ENCODE measurements at places on chromosomes 7 and 10.

- no peak for DNase-seq
Observed at GRCh38 chr10:58913717-58914116, 262.7 kb upstream of the PHYHIPL start.

DNA sequence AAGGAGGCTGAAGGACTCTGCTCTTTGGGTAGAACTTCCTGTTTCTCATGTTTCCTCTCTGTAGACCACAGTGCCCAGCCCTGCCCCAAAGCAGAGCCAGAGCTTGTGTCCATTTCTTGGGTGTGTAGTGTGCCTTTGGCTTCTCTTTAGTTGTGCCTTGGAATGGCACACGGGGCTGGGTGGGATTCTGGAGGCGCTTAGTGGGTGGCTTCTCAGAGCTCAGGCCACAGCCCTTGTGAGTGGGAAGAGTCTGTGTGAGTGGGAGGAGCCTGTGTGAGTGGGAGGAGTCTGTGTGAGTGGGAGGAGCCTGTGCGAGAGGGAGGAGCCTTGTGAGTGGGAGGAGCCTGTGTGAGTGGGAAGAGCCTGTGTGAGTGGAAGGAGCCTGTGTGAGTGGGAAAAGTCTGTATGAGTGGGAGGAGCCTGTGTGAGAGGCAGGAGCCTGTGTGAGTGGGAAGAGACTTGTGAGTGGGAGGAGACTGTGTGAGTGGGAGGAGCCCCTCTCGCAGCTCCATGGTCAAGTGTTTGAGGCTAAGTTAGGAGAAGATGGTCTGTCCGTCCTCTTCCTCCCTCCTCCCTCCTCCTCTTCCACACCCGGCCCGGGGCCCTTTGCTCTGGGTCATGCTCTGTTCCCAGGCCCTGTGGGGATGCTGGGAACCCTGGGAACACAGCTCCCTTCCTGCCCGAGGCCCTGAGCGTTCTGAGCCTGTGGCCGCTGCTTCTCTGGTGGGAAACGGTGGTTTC lies 153.0 kb downstream of the GRK5 start:
- DNase-seq: peak; percentile 13

DNA sequence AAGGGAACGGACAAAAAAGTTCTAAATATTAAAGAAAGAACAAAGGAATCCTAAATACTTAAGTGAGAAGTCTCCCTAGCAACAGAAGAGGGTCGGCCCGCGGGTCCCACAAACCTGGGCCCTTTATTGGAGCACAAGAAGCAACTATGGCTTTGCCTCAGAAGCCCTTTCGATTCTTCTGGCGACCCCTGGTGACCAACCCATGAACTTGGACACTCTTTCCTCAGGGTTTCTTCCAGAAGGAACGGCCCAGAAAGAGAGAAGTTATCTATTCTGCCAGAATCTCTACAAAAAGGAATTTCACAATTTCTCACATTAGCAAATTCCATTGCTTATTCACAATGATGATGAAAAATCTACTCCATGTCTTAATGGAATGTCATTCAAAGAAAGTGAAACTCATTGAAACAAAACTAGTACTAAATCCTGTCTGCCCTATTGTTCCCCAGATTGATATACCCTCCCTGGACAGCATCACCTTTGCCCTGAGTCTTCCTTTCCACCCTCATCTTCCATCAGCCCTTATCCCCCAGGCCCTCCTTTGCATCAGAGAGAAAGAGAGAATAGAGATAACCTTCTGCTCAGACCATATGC lies 43.7 kb downstream of the CPVL start:
- peak; percentile 8 for DNase-seq

DNA sequence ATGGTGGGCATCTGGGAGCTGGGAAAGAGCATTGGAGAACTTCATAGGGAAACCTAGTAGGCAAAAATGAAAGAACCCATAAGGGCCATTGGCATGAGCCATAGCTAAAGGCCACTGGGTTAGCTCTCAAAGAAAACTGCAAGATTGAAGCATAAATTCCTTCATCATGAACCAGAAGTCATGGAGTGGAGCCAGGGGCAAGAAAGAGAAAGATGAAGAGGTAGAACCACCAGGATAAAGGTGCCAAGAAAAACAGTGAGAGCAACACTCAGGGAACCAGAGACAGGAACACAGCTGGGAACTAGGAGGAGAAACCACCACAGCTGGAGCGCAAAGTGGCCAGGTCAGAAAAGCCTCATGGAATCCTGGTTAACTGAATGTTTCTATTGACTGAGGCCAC lies 11.5 kb upstream of the SGMS1 start:
- DNase-seq: no peak

DNA sequence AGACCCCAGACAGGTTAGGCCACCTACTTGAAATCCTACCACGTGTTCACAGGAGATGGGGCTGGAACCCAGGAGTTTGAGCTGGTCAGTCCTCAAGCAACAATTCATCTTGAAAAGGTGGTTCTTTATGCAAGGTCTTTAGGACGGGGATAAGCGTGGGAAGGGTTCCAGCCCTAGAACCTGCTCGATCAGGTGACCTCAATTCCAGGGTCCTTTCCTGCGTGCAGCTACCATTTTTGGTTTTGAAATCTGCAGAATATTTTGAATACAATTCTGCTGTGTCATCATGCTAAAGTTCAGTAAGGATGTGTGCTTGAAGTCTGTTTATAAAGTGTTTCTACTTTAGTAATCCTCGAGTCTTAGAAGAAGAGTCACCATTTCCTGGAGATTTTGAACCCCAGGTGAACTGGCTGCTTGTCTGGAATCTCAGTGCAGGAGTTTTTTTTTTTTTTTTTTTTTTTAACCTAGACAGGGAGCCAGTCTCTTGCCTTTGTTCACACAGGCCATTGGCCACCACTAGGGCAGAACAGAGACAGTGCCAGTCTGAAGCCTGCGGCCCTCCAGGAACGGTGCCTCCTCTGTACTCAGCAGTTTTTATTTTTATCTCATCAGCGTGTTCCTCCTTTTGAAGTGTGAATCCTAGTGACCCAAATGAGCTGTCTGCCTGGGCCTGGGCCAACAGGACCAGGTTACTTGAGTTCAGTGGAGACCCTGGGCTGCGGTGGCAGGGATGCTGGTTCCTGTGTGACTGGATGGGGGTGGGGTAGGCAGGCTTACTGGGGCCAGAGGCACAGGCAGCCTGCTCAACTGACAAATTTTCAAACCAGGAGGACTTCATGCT lies 54.6 kb downstream of the EEPD1 start:
- no peak for DNase-seq

DNA sequence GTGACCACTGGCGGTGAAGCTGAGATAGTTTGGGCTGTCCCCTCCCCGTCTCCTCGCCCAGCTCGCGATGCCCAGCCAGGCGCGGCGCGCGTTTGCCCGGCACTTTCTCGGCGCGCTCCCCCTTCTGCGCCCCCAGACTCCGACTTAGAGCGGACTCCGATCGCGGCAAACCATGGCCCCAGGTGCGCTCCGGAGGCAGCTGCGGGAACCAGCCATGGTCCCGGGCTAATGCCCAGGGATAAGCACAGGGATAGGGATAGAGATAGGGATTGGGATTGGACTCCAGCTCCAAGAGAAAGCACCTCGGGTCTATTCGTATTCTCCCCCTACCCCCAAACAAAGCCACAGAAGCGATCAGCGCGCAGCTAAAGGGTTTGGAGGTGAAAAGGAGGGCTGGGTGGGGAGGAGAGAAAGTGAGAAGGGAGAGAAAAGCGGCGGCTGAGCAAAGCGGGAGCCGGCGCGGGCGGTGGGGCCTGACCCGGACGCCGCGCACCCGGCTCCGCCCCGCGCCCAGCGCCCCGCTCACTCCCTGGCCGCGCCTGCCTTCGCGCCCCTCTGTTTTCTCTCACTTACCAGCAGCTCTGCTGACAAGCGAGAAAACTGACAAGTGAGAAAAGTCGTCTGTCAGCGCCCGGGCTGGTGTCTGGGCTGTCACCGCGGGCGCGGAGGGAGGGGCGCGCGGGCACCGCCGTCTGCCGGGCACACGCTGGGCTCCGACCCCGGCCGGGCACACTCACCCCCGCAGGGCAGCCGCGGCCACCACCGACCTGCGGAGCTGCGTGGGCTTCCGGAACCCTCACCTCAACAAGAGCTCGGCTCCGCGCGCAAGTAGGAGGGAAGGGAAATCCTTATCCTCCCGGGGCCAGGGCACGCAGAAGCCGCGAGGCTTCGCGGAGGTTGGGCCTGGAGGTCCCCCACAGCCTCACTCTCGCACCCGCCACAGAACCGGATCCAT lies at the start of gene PDE1C:
PDE1C (minus strand) TSS at position 2 of the 955 bp plus-strand sequence.
- DNase-seq: no peak

GRCh38 chr7:91357901-91358300 lies 93.7 kb downstream of the FZD1 start:
- no peak for DNase-seq

- no peak for DNase-seq
Observed at GRCh38 chr10:33071857-33072256, 113.8 kb upstream of the ITGB1 start.

- DNase-seq: no peak
Observed at GRCh38 chr10:27020243-27020642, 80.1 kb downstream of the ANKRD26 start.

- DNase-seq: no peak
Observed at GRCh38 chr7:142859829-142860228, 5.0 kb downstream of the EPHB6 start.

GRCh38 chr10:89351780-89352597 lies 24.2 kb downstream of the IFIT3 start:
- no peak for DNase-seq

DNA sequence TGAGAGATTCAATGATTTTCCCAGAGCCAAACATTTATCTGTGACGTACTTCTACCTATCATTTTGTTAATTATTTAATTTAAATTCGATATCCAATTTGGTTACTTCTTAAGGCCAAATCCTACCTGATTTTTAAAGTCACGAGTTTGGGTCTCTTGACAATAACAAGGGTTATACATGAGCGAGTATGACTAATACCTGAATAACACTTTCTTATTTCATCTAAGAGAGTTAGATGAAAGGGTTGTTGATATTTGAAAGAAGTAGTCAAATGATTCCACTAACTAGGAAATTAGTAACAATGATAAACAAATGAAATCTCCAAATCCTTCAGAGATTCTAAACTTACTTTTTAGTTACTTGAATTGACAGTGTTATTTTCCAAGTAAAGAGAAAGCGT lies 1086.9 kb downstream of the XPNPEP1 start:
- DNase-seq: no peak

- peak; percentile 56 for DNase-seq
Observed at GRCh38 chr10:26448706-26449435, 10.7 kb downstream of the APBB1IP start.

- peak; percentile 6 for DNase-seq
Observed at GRCh38 chr10:60594476-60595051, 183.7 kb upstream of the CDK1 start.

- DNase-seq: no peak
Observed at GRCh38 chr7:156475179-156475578, 165.4 kb upstream of the RNF32 start.

DNA sequence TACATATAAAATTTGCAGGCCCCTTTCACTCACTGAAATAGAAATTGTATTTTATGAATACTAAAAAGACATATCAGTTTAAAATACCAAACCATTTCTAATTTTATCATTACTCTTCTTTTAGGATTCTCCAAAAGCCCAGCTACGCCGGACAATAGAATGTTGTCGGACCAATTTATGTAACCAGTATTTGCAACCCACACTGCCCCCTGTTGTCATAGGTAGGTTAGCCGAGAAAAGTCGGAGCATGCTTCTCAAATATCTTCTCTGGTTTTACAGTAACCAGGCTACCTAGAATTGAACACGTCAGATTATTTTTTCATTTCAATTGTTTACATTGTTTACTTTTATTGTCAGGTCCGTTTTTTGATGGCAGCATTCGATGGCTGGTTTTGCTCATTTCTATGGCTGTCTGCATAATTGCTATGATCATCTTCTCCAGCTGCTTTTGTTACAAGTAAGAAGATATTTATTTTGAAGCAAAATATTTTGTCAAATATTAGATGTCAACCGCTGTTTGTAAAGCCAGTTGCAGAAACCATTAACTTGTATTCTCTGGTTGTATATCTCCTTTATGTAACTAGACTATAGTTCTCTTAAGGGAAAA lies 57.6 kb downstream of the MMRN2 start:
- DNase-seq: peak; percentile 18

GRCh38 chr7:101576998-101577397 lies 52.1 kb downstream of the MYL10 start:
- no peak for DNase-seq

GRCh38 chr10:17981766-17982380 lies 30.2 kb downstream of the SLC39A12 start:
- DNase-seq: no peak

- no peak for DNase-seq
Observed at GRCh38 chr7:113562242-113562641, 356.6 kb downstream of the PPP1R3A start.

GRCh38 chr10:73944356-73945100 lies 33.6 kb downstream of the PLAU start:
- DNase-seq: no peak

DNA sequence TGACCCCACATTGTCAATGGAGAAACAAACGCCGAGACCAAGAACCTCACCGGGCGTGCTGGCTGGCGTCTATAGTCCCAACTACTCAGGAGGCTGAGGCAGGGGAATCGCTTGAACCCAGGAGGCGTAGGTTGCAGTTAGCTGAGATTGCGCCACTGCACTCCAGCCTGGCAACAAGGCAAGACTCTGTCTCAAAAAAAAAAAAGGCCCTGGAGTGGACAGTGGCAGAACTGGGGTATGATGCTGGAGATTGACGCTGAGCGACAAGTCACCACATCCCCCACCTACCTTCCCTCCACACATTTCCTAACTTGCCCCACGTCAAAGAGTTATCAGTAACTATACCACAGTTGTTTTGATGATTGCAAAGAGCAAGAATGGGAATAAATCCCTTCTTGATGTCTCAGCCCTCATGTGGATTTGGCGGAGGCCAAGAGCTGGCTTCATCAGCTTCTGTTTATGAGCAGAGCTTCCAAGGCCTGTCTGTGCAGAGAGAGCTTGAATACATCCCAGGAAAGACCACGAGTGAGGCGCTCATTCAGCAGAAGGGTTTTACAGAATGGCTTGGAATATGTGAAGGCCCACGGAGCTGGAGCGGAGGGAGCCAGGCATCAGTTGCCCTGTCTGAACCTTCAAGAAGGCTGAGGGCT lies 28.0 kb upstream of the TNS3 start:
- no peak for DNase-seq

DNA sequence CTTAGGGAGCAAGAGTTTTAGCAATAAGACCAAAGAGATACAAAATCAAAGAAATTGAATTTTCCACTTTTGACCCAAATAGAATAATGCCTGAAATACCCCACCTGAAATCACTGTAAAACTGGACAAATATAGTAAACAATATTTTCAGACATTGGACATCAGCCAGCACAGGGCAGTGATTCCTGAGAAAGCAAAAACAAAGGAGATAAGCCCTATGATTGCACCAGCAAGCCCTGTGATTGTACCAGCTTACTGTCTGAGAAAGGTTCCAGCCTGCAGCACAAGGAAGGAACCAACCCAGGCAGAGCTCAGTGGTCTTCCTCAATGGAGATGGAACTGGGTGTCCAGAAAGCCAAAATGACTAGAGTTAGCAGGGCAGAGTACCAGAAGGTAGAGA lies 10.3 kb downstream of the TMEM106B start:
- DNase-seq: no peak

- no peak for DNase-seq
Observed at GRCh38 chr7:6340241-6340640, 67.8 kb upstream of the CYTH3 start.

GRCh38 chr7:46611508-46611907 lies 690.4 kb upstream of the IGFBP3 start:
- no peak for DNase-seq

Data from stimulated activated CD4-positive, alpha-beta T cell treated with anti-CD3 and anti-CD28 coated beads, Interleukin-1b, Interleukin-23, amount 100 ng/mL, for 48 hours (primary cell).